Effector CD8-positive, alpha-beta T cell (primary cell): ENCODE measurements at places on chromosomes 6 and 20.

DNA sequence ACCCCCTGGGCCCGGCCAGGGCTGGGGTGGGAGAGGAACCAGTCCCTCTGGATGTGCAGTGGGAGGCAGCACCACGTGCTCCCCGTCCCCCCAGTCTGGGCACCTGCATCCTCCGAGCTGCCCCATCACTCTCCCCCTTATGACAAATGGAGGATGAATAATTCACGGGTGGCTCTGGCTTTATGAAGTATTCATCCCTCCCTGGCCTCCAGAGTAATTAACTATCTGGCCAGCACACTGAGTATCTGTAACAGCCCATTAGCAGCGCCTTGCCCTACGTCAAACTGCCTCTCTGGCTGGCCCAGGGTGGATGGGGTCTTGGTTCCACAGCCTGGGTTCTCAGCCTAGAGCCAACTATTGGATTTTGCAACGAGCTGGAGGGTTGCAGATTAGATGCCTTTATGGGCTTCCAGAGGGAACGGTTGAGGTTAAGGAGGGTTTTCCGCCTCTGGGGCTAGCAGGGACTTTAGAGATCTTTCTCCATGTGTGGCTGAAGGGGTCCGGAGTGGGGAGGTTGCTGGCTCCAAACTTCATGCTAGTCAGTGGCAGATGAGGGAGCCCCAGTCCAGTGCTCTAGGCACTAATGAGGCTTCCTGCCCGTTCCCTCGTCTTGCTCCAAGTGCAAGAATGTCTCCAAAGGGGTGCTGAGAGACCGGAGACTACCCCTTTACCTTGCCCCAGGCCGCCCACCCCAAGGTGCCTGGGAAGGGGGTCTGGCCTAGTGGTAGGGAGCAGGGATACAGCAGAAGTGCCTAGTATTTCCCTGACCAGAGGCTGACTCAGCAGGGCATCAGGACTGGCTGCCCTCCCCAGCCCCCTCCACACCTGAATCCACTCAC is 53.5 kb upstream of the MLN start:
- no peak for DNase-seq

DNA sequence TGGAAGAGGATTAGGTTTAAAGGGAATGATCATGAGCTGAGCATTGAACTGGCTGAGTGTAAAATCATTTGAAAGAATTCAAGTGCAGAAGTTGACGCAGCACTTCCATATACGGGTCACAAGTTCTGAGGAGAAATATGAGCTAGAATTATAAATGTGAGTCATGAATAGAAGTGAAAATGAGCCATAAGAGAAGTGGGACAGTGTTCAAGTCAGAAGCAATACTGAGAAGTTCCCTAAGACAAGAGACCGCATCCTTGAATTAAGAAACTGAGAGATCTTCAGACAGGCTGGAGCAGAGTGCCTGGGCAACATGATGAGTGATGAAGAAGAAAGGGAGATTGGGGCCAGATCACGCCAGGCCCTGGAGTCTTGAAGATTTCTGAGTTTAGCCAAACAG is 209.7 kb downstream of the TBX18 start:
- DNase-seq = no peak

DNA sequence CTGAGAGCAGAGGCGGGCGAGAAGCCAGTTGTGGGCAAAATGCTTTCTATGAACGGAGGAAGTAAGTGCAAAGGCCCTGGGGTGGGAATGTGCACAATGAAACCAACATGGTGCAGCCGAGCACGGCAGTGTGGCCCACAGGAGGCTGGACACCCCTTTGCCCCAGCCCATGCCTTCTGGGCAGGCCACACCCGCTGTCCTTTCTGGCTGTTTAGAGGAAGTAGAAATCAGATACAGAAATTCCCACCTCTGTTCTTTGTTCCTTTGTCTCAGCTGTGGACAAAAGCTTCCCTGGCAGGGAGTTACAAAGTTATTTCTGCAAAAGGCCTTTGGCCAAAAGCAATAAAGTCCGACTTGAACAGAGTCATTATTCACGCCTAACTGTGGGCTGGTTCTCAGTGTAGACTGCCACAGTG is 11.9 kb downstream of the SULF2 start:
- DNase-seq = no peak

- DNase-seq = no peak
Observed at GRCh38 chr6:119187596-119187995, 109.1 kb upstream of the FAM184A start.

GRCh38 chr6:41894366-41895299 is 542 bp downstream of the USP49 start:
- DNase-seq = peak; percentile 59

GRCh38 chr20:59939052-59939878 is 840 bp downstream of the PPP1R3D start:
- DNase-seq = no peak

DNA sequence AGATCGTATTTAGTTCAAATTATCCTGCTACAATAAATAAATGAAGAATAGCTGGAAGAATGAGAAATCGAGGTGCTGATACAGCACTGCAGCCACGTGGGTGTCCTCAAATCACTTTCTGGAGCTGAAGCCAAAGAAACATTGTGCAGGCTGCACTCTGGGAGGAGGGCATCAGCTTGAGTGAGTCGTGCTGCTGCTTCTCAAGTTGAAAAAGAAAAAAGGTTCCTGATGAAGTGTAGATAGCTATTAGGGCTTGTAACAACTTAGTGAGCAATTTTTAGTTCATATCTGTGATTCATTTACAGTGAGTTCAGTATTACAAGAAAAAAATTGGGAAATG is 40.5 kb downstream of the DSE start:
- DNase-seq = no peak

- DNase-seq = no peak
Observed at GRCh38 chr6:148521158-148521557, 178.5 kb downstream of the SASH1 start.

DNA sequence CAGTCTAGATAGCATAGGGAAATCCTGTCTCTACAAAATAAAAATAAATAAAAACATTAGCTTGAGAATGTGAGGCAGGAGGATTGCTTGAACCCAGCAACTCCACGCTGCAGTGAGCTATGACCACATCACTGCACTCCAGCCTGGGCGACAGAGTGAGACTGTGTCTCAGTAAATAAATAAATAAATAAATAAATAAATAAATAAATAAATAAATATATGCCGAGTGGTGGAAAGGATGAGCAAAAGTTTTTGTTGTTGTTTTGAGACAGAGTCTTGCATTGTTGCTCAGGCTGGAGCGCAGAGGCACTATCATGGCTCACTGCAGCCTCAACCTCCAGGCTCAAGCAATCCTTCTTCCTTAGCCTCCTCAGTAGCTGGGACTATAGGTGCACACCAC is 53.4 kb downstream of the TFAP2A start:
- DNase-seq = no peak

DNA sequence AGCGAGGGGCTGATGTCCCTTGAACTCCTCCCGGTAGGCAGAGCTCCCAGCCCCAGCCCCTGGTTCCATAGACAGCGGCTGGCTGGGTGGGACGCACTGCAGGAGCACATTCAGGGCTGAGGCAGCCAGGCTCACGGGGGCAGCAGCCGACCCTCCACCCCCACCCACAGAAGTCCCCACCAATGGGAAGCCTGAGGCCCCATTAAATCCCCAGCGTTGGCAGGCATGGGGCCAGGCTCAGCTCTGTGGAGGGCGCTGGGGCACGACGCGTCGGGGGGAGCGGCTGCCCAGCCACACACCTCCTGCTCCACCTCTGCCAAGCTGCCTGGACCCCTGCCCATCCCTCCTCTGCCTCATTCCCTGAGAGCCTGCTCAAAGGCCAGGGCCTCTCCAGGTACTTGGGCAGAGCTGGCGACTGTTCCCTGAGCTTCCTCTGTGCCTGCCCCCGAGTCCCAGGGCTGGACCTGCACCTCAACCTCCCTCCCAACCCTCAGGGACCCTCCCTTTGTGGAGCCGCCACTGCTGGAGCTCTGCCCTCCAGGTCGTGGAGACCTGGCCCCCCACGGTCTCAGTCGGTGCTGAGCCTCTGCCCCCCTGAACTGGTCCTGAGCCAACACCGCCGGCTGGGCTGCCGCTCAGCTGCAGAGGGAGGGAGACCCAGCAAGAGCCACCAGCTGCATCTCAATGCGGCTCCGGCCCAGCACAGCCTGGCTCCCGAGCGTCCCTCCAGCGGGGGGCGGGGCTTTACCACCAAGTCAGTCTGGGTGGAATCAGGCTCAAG is 9.1 kb downstream of the CHRNA4 start:
- no peak for DNase-seq

GRCh38 chr6:149211046-149211571 is 106.4 kb upstream of the TAB2 start:
- no peak for DNase-seq

GRCh38 chr6:43608310-43608763 is 20.7 kb downstream of the GTPBP2 start:
- peak; percentile 30 for DNase-seq

- no peak for DNase-seq
Observed at GRCh38 chr6:166752097-166752496, 125.0 kb upstream of the RPS6KA2 start.

- no peak for DNase-seq
Observed at GRCh38 chr20:25025986-25026605, 31.8 kb downstream of the ACSS1 start.

- no peak for DNase-seq
Observed at GRCh38 chr6:154341871-154342270, 14.7 kb downstream of the IPCEF1 start.

DNA sequence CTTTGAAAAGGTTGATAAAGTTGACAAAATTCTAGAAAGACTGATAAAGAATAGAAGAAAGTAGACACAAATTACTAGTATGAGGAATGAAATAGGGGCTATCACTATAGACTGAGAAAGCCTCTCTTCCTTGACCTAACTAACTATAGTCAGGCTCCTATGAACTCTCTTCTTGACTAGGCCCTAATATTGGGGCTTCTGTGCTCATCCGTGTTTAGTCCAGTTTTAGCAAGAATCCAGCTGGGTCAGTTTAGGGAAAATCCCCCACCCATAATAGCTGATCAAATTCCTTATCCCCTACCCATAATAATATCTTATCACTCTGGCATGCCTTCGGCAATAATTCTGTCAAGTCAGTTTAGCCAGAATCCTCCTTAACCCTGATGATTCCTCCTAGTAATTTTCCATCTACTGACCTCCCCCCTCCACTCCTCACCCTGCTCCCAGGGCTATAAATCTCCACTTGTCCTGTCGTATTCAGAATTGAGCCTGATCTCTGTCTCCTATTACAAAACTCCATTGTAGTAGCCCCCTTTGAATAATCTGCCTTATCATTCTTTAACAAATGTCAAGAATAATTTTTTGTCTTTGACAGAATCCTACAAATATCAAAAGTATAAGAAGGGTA is 138.1 kb downstream of the TFAP2A start:
- DNase-seq = no peak

GRCh38 chr20:51953731-51954340 is 151.5 kb upstream of the SALL4 start:
- DNase-seq = no peak

DNA sequence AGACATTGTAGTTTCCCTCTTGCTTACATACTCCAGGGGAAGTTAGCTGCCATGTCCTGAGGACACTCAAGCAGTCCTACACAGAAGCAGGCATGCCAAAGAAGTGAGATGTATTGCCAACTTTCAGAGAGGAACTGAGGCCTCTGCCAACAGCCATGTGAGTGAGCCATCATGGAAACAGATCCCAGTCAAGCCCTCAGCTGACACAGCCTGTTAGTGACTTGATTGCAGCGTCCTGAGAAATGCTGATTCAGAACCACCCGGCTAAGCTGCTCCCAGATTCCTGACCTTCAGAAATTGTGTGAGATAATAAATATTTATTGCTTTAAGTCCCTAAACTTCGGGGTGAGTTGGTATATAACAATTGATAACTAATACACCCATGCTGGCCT is 38.1 kb downstream of the GSTA2 start:
- DNase-seq = no peak

- DNase-seq = no peak
Observed at GRCh38 chr6:160421854-160422253, 73.7 kb downstream of the SLC22A3 start.

DNA sequence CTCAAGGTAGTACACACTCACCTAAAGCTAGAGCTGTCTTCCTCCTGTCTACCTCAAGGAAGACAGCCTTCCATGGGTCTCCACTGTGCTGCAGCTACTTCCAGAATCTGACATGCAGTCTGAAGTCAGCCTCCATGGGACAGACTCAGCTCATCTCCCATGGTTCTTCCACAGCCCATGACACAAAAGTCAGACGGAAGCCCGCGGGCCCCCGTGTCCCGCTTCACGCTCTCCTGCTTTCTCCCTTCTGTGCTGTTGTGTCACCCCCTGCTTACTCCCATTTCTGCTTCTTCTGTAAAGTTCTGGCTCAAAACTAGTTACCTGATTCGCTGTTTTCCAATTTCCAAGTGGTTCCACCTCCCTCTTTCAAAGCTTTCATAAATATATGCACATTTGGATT is 184.5 kb downstream of the SYNE1 start:
- no peak for DNase-seq

GRCh38 chr6:34067814-34068213 is 78.1 kb downstream of the GRM4 start:
- DNase-seq = no peak

DNA sequence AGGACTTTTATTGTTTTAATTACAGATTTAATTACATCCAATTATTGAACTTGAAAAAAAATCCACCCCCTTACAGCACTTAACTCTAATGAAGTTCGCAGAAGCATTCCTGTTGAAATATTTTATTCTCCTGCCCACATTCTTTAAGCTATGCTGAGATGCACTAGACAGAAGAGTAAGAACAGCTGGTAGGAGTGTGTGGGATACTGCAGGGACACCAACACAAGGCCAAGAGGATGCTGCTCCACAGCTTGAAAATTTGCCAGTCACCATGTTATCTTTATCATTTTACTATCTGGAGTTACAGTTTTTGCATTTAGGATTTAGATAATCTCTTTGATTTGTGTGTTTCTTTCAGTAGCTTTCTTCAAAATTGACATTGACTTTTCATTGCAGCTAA is 180.7 kb downstream of the EPHA7 start:
- DNase-seq = no peak

DNA sequence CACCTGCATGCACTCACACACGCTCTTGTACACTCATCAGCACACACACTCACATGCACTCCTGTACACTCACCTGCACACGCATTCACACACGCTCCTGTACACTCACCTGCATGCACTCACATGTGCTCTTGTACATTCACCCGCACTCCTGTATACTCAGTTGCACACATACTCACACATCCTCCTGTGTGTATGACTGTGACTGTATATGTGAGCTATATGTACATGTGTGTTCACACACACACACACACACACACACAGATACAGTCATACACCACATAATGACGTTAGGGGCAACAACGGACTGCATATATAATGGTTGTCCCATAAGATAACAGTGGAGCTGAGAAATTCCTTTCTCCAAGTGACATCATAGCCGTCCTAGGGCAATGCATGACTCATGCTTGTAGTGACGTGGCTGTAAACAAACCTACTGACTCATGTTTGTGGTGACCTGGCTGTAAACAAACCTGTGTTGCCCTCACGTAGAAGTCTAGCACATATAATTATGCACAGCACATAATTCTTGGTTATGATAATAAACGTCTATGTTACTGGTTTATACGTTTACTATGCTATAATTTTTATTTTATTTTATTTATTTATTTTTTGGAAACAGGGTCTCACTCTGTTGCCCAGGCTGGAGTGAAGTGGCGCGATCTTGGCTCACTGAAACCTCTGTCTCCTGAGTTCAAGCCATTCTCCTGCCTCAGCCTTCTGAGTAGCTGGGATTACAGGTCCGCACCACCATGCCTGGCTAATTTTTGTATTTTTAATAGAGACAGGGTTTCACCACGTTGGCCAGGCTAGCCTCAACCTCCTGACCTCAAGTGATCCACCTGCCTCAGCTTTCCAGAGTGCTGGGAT is 22.8 kb upstream of the TAF4 start:
- no peak for DNase-seq

- DNase-seq = no peak
Observed at GRCh38 chr6:117958536-117958935, 51.5 kb downstream of the SLC35F1 start.

GRCh38 chr6:54621285-54621684 is 225.3 kb upstream of the FAM83B start:
- no peak for DNase-seq
